Activated T-helper 1 cell treated with anti-CD3 and anti-CD28 coated beads, Interleukin-2, amount 50 U/mL, for 16 hours (primary cell): ENCODE measurements at places on chromosomes 3 and 15.

DNA sequence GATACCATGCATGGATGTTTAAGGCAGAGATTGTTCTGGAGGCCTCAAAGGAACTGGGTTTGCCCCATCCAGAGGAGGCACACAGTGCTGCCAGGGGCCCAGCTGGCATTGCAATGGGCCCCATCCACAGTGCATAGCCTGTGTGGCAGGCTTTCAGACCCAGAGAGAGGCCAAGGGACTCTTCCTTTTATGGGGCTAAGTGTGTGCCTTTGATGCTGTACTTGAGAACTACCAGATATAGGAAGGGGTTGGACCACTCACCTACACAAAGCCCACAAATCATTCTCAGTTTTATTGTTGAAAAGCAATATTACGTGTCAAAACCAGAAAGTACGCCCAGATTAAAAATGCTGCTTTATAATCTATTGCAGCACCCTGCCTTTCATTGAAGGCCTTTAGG is 134.9 kb downstream of the EPHB1 start:
- no peak for DNase-seq

DNA sequence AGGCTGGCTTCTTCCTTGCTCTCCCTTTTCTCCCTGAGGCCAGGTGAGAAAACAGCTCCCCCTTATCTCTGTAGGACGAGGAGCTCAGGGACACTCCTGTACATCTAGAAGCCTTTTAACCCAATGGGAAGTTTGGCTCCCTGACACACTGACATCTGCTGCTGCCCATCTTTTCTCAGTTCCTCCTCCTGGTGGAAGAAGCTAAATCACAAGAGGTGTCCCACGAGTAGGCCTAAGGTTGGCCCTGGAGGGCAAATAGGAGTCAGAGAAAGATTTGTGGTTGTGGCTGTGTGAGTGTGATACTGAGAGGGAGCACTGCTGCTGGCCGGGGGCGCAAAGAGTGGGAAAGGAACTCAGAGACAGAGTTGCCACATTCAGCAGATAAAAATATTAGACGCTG is 49.5 kb downstream of the ARHGAP31 start:
- no peak for DNase-seq

DNA sequence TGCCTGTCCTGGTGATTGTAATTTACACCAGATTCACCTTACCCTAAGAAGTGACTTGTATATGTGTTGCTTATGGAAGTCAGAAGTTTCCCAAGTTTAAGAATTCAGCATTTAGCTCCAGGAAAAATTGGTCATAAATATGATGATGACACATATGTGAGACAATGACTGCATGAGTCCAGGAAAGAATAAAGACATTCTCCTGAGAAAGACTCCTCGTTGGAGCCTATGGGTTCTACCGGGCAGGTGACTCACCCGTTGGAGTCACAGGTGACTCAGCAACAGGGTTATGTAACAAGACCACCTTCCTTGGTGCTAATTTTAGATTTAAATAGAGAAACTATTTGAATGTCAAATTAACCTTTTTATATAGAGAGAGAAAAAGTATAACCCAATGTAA is 662.4 kb downstream of the FHIT start:
- DNase-seq: no peak

DNA sequence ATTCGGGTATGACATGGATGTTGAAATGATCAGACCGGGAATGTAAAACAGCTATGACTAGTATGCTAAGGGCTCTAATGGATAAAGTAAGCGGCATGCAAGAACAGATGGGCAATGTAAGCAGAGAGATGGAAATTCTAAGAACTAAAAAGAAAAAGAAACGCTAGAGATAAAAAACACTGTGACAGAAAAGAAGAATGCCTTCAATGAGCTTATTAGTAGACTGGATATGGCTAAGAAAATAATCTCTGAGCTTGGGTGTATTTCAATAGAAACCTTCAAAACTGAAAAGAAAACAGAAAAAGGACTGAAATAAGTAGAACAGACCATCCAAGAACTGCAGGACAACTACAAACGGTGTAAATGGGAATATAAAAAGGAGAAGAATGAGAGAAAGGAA is 101.2 kb downstream of the HES1 start:
- DNase-seq: no peak

- DNase-seq: no peak
Measured at GRCh38 chr3:125142940-125143339, 69.6 kb downstream of the SLC12A8 start.

DNA sequence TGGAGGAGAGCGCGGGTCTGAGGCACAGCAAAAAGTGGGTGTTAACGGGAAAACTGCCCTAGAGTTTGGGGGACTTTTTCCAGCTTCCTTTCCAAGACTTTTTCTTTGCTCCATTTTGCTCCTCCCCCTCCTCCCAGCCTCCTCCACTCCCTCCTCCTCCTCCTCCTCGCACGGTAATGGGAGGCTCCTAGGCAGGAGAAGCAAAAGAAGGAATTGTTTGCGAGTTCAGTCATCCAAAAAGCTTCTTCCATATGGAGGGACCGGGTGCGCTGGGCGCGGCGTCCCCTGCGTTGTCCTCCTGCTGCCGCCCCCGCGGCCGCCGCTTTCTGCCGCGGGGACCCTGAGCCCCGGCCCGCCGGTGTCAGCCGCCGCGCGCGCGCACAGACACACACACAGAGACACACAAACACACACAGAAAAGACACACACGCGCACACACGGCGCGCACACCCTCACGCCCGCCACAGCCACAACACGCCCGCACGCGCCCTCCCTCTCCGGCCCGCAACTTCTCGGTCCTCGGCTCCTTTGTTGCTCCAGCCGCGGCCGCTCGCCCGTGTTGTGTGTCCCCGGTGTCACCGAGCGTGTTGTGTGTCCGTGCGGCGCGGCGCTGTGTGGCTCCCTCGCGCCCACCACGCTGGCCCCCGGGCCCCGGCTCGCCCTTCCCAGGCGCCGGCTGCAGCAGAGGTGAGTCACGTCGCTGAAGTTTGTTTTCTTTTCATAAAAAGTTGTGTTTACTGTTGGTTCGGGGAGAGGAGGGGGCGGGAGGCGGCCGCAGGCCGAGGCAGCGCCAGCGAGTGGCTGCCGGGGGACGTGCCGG is at the start of gene BOC:
BOC (plus strand) TSS at position 228 of the 820 bp plus-strand sequence. CDS start 38,246 bp downstream, outside the sequence.
- DNase-seq: no peak

- no peak for DNase-seq
Measured at GRCh38 chr3:87949879-87950208, 109.0 kb downstream of the CGGBP1 start.

DNA sequence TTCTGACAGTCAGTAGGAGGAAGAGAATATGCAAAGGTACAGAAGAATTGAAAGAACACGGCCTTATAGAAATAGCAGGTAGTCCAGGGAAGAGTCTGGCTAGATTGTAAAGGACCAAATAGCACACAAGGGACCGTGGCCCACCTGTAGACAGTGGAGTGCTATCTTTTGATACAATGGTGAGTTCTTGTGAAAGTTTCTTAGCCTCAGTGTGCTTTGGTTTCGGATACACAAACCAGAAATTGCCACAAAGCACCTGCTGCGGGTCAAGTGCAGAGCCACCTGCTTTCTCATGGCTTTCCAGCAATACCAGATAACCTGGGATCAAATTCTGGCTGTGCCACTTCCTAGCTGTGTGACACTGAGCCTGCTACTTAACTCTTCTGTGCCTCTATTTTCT is 36.6 kb upstream of the TUBGCP5 start:
- DNase-seq: no peak

DNA sequence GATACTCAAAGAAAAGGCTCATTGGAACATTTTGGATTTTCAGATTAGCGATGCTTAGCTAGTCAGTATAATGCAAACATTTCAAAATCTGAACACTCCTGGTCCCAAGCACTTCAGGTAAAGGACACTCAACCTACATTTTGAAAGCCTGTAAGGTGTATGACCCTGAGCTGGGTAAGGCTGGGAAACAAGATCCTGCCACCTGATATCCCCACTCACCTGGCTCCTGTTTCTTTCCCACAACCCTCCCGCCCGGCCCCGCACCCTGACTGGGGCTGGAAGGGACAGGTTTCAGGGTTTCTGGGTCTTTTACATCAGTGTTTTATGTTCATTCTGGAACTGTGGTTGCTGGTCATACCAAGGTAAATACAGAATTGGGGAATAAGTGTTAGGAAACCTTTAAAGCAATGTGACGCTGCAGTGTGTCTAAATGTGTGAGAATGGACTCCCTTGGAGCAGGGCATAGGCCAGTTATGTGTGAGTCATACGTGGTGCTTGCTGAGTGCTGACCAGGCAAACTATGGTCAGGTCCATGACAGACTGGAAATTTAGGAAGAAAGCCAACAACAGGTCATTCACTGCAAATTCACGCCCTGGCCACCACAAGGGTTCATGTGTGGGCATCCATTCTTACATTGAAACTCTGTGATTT is 22.9 kb downstream of the CTXND1 start:
- DNase-seq: no peak

DNA sequence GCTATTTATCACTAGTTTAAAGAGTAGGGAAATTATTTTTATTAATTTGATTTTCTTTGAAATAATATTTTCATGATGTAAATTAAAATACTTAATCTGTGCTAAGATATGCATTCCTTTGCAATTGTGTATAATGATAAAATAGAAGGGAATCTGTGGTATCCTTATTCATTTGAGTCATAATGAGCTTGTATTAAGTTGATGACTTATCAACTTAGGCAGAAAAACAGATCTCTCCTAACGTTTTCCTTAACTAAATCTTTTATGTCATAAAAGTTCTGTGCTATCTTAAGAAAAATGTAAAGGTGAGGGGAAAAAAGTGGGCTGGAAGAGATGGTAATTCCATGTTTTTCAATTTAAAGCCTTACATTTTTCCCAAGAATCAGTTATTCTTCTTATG is 1.9 kb downstream of the FGF7 start:
- no peak for DNase-seq

DNA sequence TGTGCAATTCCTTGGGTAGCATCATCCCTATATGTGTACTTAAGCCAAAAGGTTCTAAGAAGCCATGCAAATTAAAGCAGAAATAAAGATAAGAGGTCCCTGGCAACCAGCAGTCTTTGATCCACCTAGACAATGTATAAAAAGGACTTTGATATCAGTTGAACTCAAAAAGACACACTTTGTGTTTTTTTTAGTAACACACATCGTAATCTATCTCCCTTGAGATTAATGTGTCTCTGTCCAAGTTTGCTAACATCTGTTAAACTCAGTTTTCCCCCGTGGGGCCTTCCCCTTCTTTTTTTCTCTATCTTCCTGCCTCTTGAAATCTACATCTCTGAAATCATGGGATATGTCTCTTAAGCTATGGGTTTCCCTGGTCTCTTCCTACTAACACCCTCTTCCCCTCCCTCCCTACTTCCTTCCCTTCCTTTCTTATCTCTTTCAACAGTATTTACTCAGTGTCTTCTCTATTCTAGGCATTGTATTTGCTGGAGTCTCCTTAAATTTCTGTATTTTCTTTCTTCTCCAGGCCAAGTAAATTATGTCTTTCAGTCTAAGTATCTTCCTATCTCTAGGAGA is 27.7 kb downstream of the ALDH1A2 start:
- DNase-seq: no peak

GRCh38 chr3:188146219-188146618 is 7.7 kb upstream of the LPP start:
- DNase-seq: no peak

DNA sequence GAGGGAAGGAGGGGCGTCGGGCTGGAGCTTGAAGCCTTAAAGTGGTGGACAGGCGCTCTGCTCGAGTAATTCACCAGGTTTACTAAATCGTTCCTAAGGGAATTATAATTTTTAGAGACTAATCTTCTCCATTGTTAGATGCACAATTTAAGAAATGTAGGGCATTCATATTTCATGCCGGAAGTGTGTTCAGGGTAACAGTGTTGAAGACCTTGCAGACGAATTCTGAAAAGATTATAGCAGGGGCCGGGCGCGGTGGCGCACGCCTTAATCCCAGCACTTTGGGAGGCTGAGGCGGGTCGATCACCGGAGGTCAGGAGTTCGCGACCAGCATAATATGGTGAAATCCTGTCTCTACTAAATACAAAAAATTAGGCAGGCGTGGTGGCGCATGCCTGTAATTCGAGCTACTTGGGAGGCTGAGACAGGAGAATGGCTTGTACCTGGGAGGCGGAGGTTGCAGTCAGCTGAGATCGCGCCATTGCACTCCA is 365 bp upstream of the GTF2A2 start:
- no peak for DNase-seq

- DNase-seq: no peak
Measured at GRCh38 chr3:132033471-132033870, 1.3 kb downstream of the CPNE4 start.

DNA sequence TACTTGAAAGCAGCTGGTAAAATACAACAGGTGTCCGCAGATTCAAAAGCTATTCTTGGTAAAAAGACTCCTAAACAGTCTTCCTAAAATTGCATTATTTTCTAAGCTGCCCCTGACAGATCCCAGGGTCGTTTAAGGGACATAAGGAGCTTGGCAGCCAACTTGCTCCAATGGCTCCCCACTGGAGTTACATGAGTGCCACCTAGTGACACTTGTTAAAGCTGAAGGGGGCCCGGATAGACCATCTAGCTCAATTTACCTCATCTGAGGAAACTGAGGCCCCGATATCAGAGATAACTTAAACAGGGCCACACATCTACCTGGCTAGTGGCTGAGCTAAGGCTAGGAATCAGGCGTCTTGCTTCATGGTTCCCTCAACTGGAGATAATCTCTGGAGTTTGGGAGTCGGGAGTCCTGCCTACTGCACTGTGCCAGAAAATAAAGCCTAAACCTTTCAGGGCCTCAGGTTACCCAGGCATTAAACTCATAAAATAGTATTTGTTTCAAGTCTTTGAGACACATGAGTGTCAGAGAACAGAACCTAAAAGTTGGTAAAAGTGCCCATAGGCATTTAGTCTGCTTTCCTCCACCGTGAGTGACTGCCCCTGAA is 6.5 kb upstream of the TBC1D23 start:
- DNase-seq: no peak

DNA sequence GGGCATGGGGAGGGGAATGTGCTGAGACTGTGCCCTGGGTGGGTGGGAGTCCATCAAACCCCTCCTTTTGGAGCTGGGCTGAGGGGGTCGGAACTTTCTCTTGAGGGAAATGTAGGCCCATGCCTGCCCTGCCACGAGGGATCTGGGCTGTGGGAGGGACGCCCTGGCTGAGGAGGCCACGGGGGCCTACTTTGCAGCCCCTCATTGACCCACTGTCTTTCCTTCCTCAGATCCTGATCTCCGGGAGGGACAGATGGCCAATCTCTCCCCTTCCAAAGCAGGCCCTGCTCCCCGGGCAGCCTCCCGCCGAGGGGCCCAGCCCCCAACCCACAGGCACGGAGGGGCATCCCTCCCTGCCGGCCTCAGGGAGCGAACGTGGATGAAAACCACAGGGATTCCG is 25.3 kb downstream of the LOXL1 start:
- no peak for DNase-seq

DNA sequence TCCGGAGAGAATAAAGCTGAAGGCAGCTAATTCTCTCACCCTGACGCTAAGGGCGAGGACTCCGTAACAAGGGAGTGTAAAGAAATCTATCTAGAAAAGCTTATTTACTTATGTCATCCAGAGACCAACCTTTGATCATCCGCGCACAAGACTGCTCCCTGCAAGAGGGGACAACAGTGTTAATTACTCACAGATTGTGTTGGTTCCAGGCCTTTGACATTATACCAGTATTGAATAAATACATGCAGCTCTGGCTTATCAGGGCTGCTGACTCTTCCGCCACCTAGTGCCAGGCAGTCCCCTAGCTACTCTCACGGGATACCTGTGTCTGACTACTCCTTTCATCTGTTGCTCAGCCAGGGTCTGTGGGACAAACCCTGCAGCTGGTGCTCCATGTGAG is 211.7 kb downstream of the DTWD1 start:
- no peak for DNase-seq
